CD4-positive, alpha-beta T cell treated with Interleukin-17A for 1 hour (primary cell): ENCODE measurements at places on chromosomes 7 and 10.
A peak's percentile ranks its signal among the peaks of the same experiment; 100 is the strongest.

DNA sequence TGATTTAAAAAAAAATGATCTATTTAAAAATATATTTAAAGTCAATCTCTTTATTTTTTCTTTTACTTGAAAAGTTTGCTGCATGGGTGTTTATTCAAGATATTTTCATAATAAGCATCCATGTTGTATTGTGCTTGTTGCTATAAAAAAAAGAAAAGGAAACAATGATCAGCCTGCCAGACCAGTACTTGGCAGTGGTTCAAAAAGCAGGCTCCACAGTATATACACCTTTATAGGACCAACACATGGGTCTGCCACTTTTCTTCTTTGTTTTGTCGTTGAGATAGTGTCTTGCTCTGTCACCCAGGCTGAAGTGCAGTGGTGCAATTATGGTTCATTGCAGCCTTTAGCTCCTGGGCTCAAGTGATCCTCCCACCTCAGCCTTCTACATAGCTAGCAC is 228.0 kb downstream of the TWIST1 start:
- no peak for DNase-seq

- no peak for DNase-seq
Observed at GRCh38 chr7:117061751-117062150, 108.5 kb downstream of the ST7 start.

DNA sequence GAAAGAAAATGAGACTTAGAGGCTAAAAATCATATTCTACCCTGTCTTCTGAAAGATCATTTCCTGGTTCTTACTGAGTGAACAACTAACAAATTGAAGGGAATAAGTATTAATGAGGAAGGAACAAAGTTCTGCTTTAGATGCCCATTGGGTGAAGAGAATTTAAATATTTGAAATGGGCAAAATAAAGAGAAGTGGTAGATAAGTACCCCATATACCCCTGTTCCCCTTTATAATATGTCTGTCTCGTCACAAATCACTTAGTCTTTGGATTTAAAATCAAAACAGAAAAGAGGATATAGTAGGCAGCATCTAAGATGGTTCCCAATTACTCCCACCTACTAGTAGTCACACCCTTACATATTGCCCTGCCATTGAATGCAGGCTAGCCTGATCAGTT is 13.2 kb downstream of the TES start:
- DNase-seq = no peak

- DNase-seq = no peak
Observed at GRCh38 chr10:46525177-46525823, 31.2 kb downstream of the GPRIN2 start.

- no peak for DNase-seq
Observed at GRCh38 chr7:149864751-149865150, 9.0 kb upstream of the ATP6V0E2 start.

DNA sequence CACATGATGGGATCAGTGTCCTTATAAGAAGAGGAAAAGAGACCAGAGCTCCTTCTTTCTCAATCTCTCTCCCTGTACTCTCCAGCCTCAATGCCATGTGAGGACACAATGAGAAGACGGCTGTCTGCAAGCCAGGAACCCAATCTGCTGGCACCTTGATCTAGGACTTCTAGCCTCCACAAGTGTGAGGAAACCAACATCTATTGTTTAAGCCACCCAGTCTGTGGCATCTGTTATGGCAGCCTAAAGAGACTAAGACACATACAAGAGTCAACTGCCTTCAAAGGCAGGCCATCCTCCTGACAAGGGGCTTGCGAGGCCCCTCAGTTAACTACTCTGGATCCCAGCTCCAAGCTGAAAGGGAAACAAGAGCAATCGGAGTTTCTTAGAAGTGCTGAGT is 218.2 kb upstream of the FRMD4A start:
- DNase-seq = no peak

GRCh38 chr7:127546313-127546712 is 39.1 kb downstream of the GCC1 start:
- no peak for DNase-seq

- peak; percentile 91 for DNase-seq
Observed at GRCh38 chr10:3782451-3783315, 2.3 kb downstream of the KLF6 start.

GRCh38 chr10:72800000-72800740 is 93.4 kb upstream of the OIT3 start:
- DNase-seq = no peak

- DNase-seq = no peak
Observed at GRCh38 chr10:65518379-65518778, 1407.5 kb upstream of the LRRTM3 start.

- peak; percentile 94 for DNase-seq
Observed at GRCh38 chr7:25179771-25180591, 48.3 kb downstream of the NPVF start.

GRCh38 chr7:150961510-150962289 is 16.4 kb downstream of the KCNH2 start:
- DNase-seq = no peak

GRCh38 chr7:125878235-125878956 is 948.8 kb upstream of the POT1 start:
- no peak for DNase-seq

DNA sequence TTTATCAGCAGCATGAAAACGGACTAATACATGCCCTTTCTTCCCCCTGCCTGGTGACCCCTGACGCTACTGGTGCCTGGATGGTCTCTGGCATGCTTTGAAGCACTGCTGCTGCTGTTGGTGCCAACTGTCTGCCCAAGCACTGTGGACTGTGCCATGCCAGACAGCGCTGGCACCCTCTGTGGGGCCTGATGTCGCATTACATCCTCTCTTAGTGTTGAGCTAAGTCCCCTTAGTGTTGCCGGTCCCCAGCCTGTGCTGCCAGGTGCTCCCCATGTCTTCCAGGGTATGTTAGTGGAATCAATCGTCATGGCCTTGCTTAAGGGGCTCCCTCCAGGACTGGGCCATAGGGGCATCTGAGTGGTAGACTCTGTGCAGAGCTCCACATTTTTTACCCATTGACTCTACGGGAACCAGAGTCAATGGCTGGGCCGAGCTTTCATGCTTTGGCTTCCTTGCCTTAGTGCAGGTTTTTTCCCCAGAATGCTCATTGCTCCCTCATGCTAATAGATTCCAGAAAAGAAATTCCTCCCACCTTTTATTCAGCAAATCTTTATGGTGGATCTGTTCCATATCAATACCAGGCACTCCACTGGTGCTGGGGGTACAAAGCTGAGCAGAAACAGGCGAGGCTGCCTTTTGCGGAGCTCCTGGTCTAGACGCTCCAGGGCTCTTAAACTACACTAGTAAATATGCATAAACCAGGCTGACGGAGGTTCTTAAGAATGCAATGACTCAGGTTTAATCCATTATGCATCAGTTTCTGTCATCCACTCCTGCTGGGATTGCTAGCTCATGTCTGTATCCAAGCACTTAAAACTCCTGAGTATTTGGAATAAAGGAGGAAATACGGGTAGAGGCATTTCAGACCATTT is 21.8 kb upstream of the MRC1 start:
- DNase-seq = no peak

DNA sequence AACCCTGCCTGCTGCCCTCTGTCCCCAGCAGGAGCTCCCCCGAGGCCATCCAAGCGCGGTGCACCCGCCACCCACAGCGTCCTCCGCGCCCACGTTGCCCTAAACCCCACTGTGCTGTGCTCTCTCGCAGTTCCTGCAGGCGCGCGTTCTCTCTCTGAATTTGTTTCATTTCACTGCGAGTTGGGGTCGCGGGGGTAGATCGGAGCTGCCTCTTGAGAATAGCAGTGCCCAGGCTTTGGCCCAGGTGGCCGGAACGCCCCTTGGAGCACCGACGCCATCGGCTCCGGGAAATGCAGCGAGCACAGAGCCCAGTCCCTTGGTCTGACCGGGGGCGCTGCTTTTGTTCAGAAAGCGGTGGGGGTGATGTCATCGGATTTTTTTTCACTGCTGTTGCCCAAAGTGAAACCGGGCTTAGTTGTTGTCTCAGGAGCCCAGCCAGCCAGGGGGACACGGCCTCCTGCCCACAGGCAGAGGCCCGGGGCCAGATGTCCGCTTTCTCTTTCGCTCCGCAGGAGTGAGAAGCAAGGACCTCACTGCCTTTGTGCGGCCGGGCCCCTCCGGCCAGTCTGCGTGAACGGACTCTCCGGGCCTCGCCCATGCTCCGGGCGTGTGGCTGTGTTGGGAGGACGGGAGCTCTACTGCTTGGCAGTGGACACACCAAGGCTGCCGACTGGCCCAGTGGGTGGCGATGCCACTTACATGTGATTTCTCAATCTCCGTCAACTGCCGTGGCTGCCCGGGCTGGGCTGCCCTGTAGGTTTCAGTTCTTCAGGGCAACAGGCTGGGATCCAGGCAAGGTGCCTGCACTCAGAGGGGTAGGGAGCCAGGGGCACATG is 43.1 kb downstream of the FOXK1 start:
- DNase-seq = peak; percentile 57

DNA sequence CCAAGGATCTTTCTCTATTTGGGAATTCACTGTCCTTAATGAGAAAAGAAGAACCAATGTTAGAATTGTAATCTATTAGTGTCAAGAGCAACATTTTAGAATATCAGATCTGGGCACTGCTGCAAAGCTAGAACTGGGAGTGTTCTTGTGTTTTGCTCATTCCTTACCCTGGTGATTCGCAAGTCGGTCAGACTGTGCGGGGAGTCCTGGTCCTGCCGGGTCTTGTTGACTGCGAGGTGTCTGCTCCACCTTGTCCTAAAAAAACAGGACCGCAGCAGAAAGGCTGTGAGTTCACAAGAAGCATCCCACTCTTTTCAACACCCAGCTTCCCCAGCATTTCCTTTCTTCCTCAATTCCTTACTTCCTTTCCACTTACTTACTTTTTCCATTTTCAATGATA is 79.0 kb downstream of the GRB10 start:
- DNase-seq = no peak

DNA sequence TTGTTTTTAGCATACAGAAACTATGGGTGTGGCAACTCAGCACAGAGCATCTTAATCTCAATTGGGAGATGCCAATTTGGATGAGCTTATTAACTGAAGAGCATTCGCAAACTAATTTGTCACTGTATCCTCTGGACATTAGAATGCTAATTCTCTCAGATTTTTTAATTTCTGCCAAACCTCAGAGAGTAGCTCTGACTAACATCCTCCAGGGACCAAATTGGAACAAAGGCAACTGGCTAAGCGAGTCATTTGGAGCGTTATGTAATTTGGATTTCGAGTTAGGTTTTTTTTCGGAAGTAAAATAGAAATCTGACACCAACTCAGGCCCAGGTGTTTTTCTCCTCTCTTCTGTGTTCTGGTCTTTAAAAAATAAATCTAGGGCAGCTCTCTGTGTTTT is 201.9 kb downstream of the BMPER start:
- no peak for DNase-seq

DNA sequence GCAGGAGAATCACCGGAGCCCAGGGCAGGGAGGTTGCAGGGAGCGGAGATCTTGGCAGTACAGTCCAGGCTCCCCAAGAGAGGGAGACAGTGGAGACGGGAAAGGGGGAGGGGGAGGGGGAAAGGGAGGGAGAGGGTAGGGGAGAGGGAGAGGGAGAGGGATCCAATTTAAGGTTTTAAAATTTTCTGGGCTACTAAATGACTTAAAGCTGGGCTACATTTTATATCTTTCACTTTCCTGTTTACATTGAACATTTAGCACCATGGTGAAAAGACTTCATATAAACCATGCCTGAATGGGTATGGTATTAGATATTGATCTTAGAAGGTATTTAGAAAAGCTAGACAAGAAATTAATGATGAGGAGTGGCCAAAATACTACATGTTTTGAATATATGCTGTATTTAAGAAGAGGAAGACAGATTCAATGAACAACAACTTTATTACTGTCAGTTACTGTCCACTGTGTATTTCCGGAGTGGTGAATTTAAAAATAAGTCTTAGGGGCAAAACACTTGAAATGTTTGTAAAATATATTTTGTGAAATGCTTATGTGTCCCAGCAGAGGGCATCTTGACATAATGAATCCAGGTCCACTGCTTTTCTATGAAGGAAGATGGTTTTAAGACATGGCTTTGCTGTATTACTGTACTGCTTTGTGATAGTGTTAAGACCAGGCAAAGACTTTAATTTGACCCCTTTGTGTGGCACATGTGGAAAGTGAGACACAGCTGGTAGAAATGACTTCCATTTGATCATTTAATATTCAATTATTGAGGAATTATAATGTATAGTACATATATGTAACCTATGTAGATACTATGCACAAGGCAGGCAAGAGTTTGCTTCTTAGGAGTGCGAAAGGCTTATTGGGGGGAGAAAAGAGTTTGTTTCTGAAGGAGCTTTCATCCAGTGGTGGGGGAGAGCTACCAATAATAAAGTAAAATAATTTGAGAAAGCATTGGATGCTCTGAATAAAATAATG is 52.8 kb downstream of the NRF1 start:
- peak; percentile 35 for DNase-seq

DNA sequence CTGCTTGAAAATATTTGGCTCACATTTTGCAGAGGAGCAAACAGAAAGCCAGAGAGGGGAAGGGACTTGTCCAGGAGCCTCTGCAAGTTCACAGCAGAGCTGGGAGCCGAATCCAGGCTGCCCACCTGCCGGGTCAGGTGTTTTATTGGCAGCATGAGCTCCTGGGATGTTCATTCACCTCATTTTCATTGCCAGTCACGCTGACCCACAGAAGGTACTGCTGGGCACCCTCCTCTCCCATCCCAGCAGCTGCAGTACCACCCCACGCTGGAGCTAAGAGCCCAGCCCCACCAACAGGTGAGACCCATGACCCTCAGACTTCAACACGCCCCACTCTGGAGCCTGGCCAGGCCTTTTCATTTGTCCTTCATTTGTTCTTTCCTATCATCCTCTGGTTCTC is 102.7 kb downstream of the GRID1 start:
- no peak for DNase-seq

- no peak for DNase-seq
Observed at GRCh38 chr7:151858456-151858855, 18.5 kb downstream of the PRKAG2 start.

DNA sequence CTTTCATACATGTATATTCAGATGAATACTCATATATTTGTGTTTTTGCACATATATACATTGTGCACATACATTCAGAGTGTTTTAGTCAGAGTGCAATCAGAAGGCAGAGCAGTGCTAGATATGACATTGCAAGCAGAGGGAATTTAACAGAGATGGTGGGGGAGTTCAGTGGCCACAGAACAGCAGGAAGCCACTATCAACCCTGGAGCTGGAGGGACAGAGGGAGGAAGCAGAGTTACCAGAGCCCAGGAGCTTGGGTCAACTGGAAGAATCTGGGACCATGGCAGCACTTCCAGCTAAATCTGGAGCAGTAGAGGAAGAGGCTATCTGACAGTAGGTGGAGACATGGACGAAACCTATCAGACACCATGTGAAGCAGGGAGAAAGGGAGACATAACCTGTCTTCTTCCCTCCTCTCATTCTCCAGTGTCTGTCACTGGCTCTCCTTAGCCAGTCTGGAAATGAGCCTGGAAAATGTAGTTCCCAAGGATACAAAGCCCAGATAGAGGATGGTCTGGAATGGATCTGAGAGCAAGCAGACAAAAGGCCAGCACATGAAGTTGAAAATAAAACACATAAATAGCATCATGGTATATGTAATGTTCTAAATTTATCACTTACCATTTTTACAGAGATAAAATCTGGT is 33.6 kb upstream of the HERPUD2 start:
- no peak for DNase-seq

GRCh38 chr7:93390660-93391059 is 158.5 kb downstream of the VPS50 start:
- no peak for DNase-seq

- no peak for DNase-seq
Observed at GRCh38 chr7:116593359-116594075, 68.7 kb downstream of the CAV1 start.

- no peak for DNase-seq
Observed at GRCh38 chr7:53965716-53966115, 576.5 kb upstream of the VSTM2A start.

- DNase-seq = no peak
Observed at GRCh38 chr10:11125004-11125403, 107.3 kb downstream of the CELF2 start.

- no peak for DNase-seq
Observed at GRCh38 chr7:134254311-134254710, 62.4 kb downstream of the SLC35B4 start.
